ENCODE measurements at places on chromosomes 5 and 9.

DNA sequence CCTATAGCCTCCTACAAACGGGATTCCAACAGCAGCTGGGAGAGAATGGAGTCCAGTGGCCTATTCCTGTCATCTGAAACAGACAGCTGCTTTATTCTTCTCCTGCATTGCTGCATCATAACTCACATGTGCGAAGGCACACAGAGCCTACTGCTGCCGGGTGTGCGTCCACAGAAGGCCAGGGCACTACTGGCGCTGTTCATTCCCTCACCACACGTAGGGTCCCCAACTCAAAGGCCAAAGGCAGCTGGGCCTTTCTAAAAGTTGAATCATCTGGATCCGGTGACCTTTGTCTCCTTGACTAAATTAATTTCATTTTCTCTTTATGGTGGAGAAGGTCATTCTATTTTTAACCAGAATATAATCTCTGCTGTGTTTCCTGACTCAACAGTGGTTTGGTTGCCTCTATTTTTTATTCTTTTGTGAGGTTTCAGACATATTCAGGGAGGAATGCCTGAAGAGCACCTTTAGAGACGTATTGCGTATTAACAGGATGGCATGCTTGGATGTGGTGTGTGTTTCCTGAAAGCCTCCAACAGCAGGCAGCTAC, 10.8 kb upstream of the SPATA24 start:
- no peak for DNase-seq

GRCh38 chr9:89642789-89643188, 38.0 kb downstream of the GADD45G start:
- no peak for DNase-seq

- DNase-seq = no peak
These were observed 222.7 kb upstream of the ACO1 start for GRCh38 chr9:32161720-32162119.

DNA sequence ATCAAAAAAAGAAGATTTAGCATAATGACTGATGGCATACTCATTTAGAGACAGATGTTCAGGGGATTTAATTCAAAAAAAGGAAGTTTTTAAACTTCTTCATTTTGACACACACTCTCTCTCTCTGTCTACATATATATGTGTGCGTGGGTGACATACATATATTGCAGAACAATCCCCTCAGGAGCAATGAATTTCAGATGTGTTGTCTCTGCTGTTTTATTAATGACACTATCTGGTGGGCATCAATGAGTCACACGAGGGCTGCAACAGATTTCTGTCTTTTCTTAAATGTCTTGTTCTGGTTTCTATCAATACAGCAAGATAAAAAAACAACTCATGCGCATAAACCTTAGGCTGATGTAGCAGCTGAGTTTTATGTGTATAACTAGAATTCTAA, 123.5 kb upstream of the SLCO6A1 start:
- DNase-seq = no peak

GRCh38 chr5:132417889-132418485, 48.5 kb downstream of the SLC22A5 start:
- DNase-seq = no peak

DNA sequence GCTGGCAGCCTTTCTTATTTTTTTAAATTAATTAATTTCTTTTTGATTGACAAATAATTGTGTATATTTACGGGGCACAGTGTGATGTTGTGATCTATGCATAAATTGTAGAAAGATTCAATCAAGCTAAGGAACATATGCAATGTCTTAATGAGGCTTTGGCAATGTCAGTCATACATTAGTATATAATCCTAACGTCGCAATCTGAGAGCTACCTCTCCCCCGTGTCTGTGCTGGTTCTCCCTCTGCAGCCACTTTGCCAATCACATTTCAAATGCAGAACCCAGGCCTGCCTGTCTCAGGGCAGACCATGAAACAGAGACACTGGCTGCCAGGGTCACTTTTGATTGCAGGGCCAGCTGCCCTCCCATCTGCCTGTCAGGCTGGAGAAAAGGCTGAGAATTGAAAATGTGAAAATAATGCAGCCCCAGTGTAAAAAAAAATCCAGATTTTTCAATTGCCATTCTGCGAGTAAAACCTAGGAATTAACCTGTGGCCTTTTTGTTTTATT, 56.3 kb downstream of the SLC24A2 start:
- DNase-seq = no peak

DNA sequence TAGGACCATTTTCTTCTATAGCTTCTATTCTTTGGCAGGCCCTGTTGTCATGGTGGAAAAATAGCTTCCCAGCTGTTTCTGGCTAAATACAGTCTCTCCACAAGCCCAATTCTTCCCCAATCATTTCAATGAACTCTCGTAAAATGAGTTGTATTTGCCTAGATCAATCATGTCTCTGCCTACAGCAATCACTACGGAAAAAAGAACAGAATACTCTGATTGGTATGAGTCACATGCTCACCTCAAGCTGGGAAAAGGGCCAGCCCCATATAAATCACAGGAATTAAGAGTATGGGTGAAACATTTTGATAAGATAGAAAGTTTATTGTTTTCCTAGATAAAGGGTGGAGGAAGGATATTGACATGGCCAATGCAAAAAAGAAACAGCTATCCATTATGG, 711.4 kb downstream of the EFNA5 start:
- no peak for DNase-seq

GRCh38 chr5:2912741-2913140, 161.3 kb upstream of the IRX2 start:
- DNase-seq = no peak

DNA sequence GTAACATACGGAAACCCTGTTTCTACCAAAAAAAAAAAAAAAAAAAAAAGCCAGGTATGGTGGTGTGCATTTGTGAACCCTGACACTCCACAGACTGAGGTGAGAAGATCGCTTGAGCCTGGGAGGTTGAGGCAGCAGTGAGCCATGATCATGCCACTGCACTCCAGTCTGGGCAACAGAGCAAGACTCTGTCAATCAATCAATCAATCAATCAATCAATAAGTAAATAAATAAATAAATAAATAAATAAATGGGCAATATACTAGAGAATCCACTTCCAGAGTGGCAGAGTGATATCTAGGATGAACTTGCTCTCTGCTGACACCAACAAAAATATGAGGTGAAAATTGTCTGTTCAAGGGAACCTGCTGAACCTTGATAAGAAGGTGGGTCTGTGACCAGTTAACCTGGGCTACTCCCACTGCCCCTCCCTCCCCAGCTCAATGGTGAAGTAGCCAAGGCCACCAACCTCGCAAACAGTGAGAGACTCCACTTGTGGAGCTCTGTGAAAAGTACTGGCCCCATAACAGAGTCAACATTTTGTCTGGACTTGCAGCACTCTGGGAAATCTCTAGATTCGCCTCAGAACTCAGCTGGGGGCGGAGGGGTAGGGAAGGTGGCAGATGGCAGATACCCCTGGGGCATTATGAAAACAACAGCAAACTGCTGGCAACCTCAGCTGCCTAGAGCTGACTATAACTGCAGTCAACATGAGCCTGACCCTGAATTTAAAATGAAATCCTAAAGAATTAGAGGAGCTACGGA, 163.7 kb downstream of the ROR2 start:
- DNase-seq = no peak

DNA sequence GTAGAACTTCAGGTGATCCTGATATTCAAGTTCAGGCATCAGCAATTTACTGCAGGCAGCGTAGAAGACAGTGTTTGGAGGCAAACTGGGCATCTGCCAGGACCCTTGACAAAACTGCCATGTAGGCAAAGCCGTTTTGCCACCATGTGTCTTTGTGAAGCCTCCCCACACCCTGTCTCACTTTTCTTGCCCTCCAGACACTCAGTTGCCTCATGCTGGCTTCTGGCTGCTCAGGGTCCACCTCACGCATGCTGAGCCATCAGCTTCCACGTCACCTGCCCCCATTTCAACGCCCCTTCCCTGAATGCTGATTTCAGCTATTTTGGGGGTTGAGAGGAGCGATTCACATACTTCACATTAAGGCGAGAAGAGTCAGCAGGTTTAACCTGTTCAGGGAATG, 165.2 kb upstream of the KLF9 start:
- no peak for DNase-seq

DNA sequence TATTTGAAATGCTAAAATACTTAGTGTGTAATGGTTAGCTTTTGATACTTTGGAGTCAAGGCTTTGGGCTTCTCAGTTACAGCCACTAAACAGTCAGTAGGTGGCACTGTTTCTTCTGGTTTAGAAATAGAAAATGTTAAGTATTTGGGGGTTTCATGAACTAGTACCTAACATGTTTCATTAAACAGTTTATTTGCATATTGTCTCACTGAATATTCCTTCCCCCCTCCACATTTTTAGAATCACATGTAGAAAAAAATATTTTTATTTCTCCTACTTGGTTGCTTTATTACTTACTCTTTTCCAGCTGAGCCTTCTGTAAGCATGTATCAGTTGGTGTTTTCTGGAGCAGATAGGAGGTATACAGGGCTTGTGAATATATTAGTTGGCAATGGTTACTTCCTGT, 48.0 kb downstream of the IPO11 start:
- no peak for DNase-seq

DNA sequence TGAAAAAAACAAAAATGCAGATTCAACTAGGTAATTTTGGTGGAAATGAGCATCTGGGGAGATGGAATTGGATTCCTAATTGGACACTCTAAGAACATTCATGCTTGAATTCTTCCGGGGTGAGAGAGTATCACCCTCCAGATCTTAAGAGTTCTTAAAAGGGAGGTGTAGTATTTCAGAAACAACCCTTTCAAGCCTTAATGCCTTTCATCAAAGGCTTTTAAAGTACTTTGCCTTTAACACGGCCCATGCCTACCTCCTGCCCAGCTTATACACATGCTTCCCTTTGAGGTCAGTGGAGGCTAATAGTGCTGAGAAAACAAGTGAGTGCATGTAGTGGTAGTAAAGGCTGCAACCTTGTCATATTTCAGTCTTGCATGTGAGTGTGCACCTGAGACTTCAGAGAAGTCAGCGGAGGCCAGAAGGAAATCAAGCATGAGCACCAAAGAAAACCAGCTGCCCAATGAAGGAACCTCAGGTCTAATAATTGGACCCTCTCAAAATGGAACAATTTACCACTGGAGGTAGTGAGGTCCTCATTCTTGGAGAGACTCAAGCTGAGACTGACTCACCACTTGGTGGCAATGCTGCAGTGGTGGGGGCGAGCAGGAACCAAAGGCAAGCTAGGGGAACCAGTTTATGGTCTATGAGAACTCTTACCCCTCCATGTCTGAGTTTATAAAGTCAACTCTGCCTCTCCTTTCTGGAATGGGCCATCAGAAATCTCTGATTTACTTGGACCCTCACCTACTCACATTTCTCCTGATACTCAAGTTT, 98.4 kb upstream of the GDNF start:
- no peak for DNase-seq

GRCh38 chr5:640461-641330, 28.6 kb downstream of the CEP72 start:
- DNase-seq = no peak

DNA sequence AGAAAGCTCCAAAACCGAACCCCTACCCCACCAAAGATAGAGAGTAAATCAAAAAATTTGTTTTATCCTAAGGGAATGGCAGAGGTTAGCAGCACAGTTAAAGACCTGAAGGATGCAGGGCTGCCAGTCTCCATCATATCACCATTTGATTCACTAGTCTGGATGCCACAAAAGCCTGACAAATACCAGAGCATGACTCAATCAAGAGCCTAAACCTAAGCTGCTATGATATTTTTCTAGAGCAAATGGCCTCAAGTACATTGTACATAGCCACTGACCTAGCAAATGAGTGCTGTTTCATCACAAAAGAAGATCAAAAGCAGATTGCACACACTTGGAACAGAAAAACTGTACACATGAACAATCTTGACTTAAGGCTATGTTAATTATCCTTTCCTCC, 48.0 kb downstream of the DPYSL3 start:
- DNase-seq = no peak

DNA sequence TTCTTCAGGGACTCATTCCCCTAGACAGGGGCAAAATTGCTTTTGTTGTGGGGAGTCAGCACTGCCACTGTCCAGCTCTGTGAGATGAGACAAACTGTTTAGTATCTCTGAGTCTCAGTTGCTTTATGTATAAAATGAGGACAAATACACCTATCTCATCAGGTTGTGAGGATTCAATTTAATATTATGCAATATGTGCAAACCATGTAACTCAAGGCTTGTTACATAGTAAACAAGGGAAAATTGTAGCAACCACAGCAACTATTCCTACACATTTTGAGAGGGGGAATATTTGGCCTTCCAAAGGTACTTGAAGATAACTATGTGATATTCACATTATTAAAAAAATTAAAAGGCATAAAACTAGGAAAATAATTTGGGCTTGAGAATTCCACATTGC, 411.9 kb upstream of the SLC30A5 start:
- DNase-seq = no peak

DNA sequence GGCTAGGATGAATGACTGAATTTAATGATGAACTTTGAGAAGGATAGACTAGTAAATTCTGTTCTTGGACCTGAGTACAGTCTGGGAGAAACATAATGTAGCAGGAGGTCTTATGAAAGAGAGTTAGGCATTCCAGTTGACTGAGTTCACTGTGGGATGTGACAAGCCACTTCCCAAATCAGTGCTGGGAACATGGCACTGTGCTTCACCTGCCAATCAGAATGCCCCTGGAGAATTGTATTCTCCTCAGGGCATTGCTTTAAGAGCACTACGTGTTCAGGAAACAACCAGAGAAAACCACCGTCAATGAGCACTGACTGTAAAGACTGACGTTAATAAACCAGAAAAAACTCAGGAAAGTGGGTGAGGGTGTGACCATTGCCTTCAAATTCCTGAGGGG, 1.2 kb downstream of the CCDC107 start:
- DNase-seq = no peak

DNA sequence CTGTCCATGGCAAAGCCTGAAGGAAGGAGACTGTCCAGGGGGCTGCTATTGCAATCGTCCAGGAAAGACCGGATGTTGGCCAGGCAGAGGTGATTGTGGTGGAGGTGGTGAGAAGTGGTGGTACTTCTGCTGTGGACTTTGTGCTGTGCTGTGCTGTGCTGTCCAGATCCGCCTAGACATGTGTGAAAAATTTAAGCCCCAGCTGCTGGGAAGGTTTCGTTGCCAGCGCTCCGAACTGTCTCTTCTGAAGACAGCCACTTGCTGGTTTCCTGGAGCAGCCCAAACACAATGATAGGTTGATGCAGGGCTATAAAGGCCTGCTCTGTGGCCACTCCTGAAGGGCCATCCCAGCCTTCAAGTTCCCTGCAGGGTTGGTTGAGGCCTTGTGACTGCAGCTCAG, 223.0 kb upstream of the MPDZ start:
- no peak for DNase-seq

- no peak for DNase-seq
These were observed 89.8 kb downstream of the NTRK2 start for GRCh38 chr9:84759300-84759750.

- DNase-seq = no peak
These were observed 85.5 kb downstream of the ANXA1 start for GRCh38 chr9:73237140-73237539.

DNA sequence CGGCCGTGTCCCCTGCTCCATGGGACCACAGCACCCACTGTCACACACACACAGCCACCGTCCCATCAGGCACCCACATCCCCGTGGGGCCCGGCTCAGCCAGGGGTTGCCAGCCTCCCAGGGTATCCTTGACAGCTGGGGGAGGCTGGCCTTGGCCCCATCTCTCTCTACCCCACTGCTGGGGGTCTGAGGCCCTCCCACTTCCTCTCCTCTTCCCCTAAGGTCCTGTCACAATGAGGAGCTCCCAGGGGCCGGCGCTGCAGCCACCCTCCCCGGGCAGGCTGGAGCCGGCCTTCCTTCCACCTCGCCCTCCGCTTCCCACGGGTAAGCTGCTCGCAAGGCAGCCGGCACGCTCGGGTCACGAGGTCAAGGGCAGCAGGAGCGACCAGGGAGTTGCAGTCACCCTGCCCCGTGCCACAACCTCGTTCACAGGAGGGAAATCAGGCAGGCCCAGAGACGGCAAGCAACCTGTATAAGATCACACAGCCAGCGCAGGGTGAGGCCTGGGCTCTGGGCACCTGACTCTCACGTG, 38.6 kb upstream of the NOTCH1 start:
- DNase-seq = no peak

Data from stimulated activated CD4-positive, alpha-beta T cell treated with anti-CD3 and anti-CD28 coated beads, Interleukin-15, amount 100 ng/mL, for 1 hour (primary cell).